COLO829 (cell line): ENCODE measurements at places on chromosomes 5 and 9.

GRCh38 chr5:14574096-14574495 is 7.5 kb upstream of the OTULINL start:
- DNase-seq: no peak

DNA sequence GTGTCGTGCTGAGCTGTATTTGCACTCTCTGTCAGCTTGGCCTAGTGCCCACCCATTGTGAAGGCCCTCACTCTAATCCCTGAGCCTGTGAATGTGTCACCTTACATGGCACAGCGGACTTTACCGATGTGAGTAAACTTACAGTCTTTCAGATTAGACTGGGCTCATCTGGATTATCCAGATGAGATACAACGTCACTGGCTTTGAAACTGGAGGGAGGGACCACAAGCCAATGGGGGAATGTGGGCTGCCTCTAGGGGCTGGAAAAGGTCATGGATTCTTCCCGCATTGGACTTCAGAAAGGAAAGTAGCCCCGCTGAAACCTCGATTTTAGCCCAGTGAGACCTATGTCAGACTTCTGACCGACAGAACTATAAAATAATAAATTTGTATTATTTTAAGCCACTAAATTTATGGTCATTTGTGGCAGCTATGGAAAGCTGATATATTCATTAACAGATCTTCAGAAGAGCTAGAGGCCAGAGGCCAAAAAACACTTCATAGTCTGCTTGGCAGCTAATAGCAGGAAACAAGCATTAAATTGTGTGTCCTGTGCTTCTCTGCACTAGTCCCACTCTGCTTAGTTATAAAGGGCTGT is 139.0 kb upstream of the GAS1 start:
- no peak for DNase-seq

- DNase-seq: no peak
Measured at GRCh38 chr9:6733257-6733656, 24.5 kb upstream of the KDM4C start.

GRCh38 chr9:85420750-85421149 is 321.0 kb downstream of the AGTPBP1 start:
- no peak for DNase-seq

GRCh38 chr5:90344689-90345088 is 64.9 kb downstream of the CETN3 start:
- DNase-seq: no peak

DNA sequence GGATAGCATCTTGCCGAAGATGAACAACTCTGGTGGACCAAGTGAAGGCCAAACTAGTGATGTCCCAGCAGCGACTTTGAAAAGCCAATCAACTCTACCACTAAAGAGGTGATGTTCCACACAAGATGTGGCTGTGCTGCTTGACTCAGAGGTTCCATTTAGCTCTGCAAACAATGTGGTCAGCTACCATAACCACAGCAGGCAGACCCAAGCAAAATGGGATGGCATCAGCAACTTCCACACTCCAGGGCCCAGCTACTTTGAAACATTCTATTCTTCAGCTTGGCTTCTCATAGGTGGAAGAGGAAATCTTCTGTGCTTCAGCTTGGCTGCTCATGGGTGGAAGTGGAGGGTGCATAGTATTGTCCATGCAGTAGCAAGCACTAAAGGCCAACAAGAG is 70.5 kb downstream of the IRX2 start:
- DNase-seq: no peak

DNA sequence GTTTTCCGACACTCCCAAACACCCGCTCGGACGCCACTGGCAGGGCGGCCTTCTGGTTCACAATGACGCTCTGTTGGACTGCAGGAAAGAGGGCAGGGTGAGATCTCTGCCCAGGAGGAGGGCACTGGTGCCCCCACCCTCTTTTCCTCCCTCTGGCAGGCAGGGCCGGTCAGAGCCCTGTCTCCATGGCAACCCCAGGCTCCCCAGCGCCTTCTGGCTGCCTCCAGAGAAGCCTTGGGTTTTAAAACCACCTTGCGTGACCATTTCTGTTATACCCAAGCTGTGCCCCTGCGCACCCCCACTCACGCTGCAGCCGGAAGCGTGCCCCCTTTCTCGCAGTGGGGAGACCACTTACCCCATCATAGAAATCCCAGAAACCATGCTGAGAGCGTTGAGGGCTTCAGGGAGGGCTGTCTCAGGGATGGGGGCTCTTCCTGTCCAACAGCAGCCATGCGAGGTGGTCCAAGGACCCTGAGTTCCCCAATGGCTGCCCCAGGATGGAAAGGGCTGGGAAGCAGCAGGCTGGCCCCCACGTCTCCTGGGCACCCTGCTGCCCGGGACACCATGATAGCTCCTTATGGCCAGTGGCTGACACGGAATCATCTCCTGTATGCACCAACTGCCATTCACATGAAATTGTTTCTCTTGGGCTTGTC is 7.3 kb downstream of the C9orf50 start:
- DNase-seq: peak; percentile 94

GRCh38 chr9:133884907-133885744 is 107.0 kb downstream of the VAV2 start:
- no peak for DNase-seq

DNA sequence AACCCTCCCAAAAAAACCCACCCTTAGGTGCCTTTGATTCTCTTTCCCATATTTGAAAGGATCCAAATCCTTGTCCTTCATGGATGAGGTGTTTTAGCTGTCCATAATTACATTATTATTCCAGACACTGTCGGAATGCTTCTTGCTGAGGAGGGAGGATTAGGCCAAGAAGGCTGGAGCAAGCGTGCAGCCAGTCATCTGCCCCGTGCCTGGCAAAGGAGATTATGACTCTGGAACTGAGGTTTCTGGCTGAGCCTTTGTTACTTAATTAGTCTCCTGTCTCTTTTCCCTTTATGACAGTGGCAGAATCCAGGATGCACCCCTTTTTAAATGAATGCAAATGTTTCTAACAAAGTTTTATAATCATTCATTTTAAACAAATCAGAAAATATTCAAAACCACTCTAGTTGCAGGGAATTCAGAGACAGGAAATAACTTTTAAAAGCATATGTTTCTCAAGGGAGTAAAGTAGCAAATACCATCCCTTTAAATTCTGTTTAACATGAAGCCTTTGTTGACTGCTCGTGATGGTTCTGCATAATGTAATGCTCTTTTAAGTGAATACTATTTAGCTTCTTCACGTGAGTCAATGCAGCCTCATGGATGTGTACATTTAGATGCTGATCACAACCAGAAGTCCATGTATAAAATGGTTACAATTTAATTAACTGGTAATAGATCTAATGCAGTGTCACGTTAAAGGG is 69.8 kb downstream of the GALNT10 start:
- DNase-seq: no peak

GRCh38 chr9:107982745-107983144 is 493.2 kb upstream of the KLF4 start:
- DNase-seq: no peak

- no peak for DNase-seq
Measured at GRCh38 chr5:122485226-122485625, 173.2 kb downstream of the SNCAIP start.

- DNase-seq: no peak
Measured at GRCh38 chr9:104555521-104555920, 13.4 kb upstream of the OR13C8 start.

DNA sequence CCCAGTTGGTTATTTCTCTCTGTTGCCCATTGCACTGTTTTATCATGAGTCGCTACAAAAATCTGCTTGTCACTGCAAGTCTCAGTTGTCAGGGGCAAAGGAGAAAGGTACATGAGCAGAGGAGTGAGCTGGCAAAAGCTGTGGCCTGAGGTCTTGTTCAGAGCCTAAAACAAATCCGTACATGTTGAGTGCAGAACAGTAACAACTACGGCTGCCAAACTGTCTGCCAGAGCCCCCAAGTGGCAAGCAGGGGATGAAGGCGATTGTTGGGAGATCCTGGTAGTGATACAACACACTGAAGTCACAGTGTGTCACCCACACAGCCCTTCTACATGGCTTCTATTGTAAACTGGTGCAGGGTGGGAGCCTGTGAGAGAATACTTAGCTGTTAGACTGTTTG is 50.9 kb downstream of the BRINP1 start:
- no peak for DNase-seq

- DNase-seq: no peak
Measured at GRCh38 chr9:32915802-32916201, 85.6 kb downstream of the APTX start.

- DNase-seq: no peak
Measured at GRCh38 chr9:126049088-126049487, 277.5 kb upstream of the MVB12B start.

- DNase-seq: no peak
Measured at GRCh38 chr5:2193542-2194235, 311.0 kb upstream of the IRX4 start.

DNA sequence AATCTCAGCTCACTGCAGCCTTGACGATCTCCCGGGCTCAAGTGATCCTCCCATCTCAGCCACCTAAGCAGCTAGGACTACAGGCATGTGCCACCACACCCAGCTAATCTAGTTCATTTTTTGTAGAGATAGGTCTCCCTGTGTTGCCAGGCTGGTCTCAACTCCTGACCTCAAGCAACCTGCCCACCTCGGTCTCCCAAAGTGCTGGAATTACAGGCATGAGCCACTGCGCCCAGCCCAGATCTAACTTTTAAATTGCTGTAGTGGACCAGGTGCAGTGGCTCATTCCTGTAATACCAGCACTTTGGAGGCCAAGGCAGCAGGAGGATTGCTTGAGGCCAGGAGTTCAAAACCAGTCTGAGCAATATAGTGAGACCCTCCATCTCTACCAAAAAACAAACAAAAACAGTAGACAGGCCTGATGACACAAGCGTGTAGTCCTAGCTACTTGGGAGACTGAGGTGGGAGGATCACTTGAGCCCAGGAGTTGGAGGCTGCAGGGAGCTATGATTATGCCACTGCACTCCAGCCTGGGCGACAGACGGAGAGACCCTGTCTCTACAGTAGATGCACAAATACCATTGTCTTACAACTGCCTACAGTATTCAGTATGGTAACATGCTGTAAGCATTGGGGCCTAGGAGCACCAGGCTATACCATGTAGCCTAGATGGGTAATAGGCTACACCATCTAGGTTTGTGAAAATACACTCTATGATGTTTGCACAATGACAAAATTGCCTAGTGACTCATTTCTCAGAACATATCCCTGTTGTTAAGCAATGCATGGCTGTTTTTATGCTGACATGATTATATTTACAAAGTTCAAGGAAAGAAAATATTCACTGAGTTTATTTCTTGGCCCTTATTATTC is 1.5 kb upstream of the SIT1 start:
- no peak for DNase-seq

- no peak for DNase-seq
Measured at GRCh38 chr9:16106021-16106571, 553.3 kb downstream of the CCDC171 start.

GRCh38 chr9:134800791-134801339 is 79.7 kb upstream of the FCN2 start:
- DNase-seq: no peak

GRCh38 chr5:172525996-172526360 is 71.7 kb upstream of the SH3PXD2B start:
- no peak for DNase-seq

DNA sequence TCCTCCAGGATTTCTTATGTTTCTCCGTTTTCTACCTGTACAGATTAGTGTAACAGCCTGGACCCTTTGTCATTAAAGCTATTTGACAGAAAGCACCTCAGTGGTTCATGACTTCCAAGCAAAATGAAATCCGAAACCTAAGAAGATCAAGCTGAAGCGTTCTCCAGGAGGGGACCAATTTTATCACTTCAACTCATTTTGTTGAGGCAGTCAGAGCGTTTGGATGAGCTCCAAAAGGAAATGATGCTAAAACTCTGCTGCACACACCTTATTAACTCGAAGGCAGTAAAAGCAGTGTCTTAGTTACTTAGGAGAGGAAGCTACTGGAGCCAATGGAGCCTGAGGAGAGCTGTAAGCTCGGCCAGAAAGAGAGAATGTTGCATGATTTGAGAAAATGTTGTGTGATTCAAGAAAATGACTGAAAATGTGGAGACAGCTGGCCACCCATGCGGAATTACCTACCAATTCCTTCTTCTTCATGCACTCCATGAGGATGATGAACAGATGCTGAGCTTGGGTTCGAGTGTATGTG is 346.7 kb upstream of the KLF9 start:
- DNase-seq: no peak

GRCh38 chr5:80483636-80484232 is 4.2 kb upstream of the FAM151B start:
- DNase-seq: no peak

GRCh38 chr9:112378328-112379176 is 1.4 kb upstream of the HSDL2 start:
- DNase-seq: no peak

DNA sequence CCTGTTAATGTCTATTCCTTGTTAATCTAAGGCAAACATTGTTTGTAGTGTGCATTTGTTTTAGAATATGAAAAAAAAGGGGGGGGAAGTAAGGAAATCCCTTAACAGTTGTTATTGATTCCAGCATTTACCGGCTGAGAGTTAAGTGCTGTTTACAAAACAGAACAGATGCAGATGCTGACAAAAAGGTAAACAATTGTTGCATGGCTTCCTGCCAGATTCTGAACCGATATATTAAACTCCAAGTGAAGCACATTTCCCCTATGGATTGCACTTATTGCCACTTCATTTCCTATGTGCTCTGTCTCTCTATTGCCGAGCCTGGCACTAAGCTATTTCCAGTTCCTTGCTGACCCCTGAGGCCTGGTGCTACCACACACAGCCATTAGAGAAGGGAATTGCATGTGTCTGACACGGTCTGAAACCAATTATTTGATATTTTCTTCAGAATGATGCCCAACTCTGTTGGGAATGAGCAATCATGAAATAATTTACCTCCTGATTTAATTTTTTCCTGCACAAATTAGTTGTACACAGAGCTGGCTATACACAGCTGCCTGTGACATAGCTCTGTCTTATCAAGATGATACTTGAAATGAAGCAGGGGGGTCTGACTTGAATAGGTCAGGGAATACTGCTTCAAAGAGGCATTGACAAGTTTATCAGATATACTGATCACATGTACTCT is 109.8 kb downstream of the KIAA0825 start:
- no peak for DNase-seq

DNA sequence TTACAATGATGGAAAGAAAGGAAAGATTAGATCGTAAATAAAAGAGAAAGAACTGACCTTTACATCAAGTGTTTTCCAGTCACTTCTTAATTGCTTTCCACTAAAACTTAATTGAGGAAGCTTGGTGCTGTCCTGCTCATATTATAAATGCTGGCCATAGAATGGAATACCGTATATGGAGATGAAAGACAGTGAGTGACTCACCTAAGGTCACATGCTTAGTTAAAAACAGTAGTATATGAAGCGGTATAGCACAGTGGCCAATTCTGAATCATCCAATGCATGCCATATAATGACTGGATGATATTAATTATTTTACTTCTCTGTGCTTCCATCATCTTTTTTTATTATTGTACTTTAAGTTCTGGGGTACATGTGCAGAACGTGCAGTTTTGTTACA is 482.4 kb upstream of the SGCD start:
- no peak for DNase-seq

- DNase-seq: no peak
Measured at GRCh38 chr9:86405086-86405491, 50.9 kb upstream of the TUT7 start.

- no peak for DNase-seq
Measured at GRCh38 chr5:63261695-63262094, 683.1 kb downstream of the LRRC70 start.
